ENCODE measurements at places on chromosomes 16 and 17.

- DNase-seq, result no peak
Observed at GRCh38 chr17:8005357-8005756, 2.9 kb downstream of the GUCY2D start.

DNA sequence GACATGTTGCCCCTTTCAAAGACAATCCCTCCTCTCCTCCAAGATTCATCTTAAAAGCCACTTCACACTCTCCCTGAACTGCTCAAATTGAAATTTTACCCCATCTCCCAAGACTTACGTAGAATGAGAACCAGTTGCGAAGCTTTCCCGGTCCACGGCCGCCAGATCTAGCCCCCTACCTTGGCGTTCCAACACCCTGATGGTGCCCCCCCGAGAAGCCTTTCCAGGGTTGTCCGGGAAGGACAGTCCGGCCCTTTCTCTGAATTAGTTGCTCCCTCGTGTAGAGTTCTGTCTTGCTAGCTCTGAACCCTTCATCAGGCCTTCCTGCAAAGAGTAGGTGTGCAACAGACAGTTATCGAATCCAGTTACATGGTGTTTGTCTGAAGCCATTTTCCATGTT is 60.0 kb upstream of the DNAH17 start:
- DNase-seq, result no peak

DNA sequence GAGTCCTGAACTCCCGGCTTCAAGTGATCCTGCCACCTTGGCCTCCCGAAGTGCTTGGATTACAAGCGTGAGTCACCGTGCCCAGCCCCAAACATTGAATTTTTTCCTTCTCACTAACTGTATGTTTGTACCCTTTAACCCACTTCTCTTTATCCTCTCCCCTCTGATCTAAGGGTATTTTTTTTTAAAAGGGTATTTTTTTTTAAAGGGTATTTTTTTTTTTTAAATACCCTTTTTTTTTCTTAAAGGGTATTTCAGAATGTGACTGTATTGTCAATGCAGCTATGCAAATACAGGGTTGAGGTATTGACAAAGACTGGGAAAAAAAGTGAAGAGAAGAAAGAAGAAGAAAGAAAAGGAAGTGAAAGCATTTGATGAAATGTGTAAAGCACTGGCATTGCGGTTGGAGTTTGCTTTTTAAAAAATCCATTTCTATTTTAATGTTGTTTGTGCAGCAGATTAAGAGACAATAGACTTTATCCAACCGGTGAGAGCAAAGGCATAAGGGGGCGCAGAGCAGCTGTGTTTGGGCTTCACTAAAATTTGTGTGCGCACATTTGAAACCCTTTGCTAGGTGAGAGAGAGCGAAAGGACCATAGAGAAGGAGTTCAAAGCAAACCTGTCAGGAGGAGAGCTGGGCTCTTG is 42.4 kb downstream of the SYT17 start:
- DNase-seq, result no peak

GRCh38 chr16:64094181-64094965 is 1027.5 kb downstream of the CDH11 start:
- no peak for DNase-seq

DNA sequence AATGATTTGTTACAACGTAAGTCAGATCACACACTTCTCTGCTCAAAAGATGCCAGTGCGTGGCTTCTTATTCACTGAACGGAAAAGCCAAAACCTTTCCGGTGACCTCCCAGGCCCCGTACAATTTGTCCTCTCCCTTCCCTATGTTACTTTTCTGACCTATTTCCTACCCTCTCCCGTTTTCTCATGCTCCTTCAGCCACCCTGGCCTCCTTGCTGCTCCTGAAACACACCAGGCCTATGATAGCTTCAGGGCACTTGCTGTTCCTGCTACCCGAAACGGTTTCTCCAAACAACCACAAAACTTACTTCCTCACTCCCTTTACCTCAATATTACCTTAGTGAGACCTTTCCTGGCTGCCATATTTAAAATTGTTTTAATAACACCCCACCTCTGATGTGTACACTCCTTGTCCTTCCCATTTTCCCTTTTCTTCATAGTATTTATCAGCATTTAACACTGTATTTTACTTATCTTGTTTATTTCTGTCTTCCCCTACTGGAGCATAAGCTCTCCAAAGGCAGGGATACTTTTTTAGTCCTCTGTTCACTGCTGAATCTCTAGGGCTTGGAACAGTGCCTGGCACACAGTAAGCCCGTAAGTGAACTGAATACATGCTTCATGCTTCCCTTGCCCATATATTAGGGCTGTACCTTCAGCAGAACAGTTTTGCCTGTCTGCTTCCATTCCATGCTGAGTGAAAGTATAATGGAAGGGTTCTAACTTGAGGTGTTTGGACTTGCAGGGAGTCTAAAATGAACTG is 10.9 kb upstream of the ARL2BP start:
- DNase-seq, result no peak

DNA sequence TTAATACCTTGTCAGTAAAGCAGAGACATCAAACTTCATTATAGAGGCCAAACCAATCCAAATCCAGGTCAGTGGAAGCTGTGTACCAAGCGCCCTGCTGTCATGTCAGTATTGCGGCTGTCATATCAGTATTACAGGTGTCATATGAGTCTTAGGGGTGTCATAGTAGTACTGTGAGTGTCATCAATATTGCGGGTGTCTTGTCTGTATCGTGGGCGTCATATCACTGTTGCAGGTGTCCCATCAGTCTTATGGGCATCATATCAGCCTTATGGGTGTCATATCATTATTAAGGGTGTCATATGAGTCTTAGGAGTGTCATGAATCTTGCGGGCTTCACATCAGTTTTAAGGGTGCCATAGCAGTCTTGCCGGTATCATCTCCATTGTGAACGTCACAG is 6.0 kb upstream of the PRDM7 start:
- DNase-seq, result no peak

DNA sequence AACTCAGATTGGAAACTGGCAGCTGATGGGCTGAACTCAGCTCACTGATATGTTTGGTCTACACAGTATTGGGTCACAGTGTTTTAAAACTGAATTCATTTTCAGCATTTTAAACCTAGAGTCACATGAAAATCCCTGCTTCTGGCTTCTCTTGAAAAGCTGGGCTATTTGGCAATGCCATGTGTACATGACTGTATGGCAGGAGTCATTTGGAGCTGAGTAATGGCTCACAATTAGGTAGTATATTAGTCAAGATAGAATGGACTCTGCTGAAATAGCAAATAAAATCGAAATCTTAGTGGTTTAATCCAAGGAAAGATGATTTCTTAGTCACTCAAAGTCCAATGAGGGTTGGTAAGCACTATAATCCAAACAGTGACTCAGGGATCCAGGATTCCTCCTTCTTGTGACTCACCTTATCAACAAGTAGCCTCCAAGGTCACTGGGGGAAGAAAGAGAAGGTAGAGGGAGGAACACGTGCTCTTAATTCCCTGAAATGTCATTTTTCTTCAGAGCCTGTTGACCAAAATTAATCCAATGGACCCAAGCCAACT is 13.9 kb upstream of the PMP22 start:
- peak; percentile 25 for DNase-seq

DNA sequence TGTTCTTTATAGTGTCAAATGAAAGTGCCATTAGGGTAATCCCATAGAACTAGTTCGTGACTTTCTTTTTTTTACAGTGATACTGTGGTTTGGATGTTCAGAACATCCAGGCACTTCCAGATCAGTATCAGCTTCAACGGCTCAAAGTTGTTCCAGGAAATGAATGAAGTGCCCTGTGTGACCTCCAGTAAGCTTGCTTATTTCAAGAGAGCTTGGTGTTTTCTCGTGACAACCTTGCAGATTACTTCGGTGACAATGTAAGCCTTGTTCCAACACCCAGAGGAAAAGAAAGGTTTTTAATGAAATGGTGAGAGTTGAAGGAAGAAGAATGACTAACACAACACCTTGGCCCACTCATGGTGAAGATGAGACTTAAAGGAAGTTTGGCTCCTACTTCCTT is 16.0 kb upstream of the KCNJ16 start:
- DNase-seq, result no peak

GRCh38 chr17:49779156-49779738 is 9.2 kb upstream of the KAT7 start:
- no peak for DNase-seq

GRCh38 chr17:17017343-17018014 is 24.8 kb upstream of the MPRIP start:
- no peak for DNase-seq

DNA sequence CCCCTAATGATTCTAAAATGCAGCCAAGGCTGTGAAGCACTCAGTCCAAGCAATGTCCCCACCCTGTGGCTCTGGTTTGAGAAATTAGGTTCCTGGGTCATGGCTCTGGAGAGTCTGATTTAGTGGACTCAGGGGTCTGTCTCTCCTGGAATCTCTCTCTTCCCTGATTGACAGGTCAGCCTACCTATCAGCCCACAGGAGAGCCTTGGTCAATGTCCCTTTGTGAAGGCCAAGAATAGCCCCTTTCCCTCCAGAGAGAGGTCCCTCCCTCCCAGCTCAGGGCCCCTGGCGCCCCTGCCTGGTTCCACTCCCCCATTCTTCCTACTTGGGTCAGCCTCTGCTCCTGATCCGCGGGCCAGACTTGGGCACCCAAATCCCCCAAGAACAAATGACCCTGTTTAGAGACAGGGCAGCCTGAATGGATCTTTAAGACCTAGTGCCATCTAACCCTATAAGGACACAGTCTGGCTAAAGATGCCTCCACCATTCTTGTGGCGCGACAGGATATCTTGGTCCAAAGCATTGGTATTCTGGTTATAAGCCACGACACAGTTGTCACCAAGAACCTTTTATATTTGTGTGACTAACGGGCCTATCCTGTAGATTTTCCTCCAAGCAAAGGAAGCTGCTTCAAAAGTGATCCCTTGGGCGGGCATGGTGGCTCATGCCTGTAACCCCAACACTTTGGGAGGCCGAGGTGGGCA is 38.3 kb upstream of the PRSS54 start:
- no peak for DNase-seq

DNA sequence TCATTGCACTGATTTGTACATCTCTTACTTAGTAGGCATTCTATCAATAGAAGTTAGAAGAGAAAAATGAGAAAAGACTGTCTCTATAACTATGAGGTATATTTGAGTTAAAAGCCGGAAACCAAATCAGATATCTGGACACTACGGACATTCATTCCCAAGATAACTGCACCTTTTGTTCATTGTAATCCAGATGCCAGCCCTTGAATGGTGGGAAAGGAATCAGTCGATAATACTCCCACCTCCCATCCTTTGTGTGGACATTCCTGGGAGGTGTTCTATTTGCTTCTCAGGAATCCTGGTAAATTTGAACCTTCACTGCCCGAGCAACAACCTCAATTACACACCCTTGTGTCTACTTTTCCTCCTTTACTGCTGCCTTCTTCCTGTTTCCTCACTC is 225.2 kb downstream of the CHD9NB start:
- no peak for DNase-seq

- DNase-seq, result peak; percentile 35
Observed at GRCh38 chr16:70778901-70779309, 22.1 kb downstream of the VAC14 start.

DNA sequence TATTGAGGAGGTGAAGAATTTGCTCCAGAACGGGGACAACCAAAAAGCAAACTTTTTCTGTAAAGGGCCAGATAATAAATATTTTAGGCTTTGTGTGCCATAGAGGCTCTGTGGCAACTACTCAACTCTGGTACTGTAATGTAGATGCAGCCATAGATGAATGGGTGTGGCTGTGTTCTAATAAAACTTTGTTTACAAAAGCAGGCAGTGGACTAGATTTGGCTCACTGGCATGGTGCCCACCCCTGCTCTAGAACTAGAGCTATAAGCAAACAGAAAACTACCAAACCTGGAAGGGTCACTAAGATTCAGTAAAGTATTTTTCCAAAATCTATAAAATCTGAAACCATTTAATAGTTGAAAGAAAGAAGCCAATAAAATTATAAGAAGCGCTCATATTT is 24.6 kb upstream of the SMURF2 start:
- DNase-seq, result no peak

DNA sequence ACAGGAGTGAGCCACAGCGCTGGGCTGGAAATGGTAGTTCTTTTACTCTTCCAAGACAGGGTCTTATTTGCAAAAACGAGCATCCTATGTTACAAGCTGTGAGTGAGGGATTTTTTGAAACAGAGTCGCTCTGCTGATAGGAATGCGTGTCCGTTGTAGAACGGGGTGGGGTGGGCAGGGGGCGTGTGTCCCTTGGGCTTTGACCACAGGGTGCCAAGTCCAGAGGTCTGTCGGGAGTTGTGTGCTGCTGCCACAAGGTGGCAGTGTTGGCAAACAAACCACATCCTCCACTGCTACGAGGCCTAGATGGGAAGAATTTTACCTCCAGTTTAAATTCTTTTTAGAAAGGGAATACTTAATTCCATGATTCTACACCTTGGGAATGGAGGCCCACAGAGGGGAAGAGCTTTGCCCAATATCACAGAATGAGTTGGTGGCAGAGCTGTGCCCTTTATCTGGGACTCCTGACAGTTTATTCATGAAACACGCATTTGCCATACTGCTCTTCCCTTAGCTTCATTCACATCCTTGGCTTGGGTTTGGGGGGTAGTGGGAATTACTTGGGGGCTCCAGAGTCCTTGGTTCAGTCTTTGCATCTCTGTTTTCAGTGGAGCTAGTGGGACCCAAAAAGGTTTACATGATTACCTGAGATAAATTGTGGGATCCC is 30.6 kb upstream of the ETV4 start:
- peak; percentile 46 for DNase-seq

DNA sequence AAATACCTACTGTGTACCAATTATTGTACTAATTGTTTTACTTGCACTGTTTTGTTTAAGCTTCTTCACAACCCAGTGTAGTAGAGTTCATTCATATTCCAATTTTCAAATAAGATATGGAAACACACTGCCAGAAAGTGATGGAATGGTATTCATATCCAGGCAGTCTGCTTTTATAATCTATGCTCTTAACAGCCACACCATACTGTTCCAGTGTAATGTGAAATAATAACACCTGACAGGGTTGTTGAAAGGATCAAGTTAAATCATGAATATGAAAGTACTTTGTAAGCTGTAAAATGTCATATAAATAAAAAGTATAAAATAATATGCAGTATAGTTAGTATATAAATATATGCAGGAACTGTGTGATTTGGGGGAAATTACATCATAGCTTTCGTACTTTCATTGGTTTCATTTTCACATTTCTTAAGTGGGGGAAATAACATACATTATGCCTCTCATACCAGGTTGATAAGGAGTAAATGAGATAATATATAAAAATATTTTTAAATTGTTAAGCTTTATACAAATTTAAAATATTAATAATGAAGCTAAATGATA is 230.8 kb downstream of the TANC2 start:
- DNase-seq, result no peak

GRCh38 chr17:30158896-30159625 is 42.4 kb downstream of the NSRP1 start:
- DNase-seq, result no peak

- no peak for DNase-seq
Observed at GRCh38 chr16:86964796-86965241, 352.4 kb downstream of the C16orf95 start.

GRCh38 chr16:70660672-70661350 is 14.5 kb downstream of the IL34 start:
- DNase-seq, result no peak

- DNase-seq, result no peak
Observed at GRCh38 chr17:57541472-57542394, 203.4 kb downstream of the CCDC182 start.

DNA sequence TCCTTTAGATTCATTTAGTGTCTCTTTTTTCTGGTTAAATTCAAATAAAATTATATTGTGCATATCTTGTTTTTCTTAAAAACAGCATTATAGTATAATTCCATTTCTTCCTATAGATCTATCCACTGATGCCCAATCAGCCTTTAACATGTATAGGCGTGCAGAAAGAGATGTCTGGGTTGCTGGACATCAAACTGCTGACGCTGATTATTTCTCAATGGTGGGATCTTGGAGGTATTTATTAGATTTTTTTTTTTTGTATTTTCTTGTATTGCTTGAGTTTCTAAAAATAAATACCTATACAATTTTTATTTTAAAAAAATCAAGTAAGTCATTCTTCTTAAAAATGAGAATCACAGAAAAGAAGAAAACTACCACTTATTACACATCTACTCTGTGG is 50.9 kb downstream of the COG7 start:
- DNase-seq, result no peak

Measured in SW 1271 (cell line).